ENCODE measurements at places on chromosomes 3 and 15.

GRCh38 chr15:98562331-98562937, 85.9 kb upstream of the IGF1R start:
- no peak for DNase-seq

- DNase-seq: no peak
Measured at GRCh38 chr3:188400494-188401243, 246.7 kb downstream of the LPP start.

DNA sequence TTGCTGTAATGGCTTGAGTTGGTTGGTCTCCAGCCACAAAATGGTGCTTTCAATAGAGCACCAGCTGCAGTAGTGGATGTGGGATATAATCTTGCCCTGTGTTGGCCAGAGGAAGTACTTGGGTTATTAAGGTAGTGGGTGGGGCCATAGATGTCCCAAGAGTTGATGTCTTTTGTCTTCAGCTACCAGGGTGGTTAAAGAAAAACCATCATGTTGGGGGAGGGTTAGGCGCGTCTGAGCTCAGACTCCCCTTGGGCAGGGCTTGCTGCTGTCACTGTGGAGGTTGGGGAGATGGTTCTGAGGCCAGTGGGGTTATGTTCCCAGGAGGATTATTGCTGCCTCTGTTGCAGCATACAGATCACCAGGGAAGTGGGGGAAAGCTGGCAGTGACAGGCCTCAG, 46.9 kb upstream of the GADL1 start:
- no peak for DNase-seq

DNA sequence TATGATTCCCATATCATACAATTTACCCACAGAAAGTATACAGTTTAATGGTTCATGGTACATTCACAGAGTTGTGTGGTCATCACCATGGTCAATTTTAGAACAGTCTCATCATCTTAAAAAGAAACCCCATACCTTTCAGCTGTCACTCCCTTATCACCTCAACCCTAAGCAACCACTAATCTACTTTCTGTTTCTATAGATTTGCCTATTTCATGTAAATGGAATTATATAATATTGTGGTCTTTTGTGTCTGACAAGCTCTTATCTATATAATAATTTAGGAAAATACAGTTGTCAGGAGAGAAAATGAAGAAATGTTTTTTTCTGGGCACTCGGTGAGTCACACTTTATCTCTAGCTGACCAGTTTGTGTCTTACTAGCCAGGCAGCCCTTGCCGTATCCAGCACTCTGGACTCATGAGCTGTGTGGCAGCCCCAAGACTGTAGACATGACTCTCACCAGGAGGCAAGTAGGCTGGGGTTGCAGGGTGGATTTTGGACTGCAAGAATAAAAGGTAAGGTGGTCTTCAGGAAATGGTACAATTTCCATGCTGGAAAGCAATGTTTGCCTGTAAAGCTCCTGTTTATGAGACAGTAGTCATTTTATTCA, 234.6 kb downstream of the THRB start:
- no peak for DNase-seq

DNA sequence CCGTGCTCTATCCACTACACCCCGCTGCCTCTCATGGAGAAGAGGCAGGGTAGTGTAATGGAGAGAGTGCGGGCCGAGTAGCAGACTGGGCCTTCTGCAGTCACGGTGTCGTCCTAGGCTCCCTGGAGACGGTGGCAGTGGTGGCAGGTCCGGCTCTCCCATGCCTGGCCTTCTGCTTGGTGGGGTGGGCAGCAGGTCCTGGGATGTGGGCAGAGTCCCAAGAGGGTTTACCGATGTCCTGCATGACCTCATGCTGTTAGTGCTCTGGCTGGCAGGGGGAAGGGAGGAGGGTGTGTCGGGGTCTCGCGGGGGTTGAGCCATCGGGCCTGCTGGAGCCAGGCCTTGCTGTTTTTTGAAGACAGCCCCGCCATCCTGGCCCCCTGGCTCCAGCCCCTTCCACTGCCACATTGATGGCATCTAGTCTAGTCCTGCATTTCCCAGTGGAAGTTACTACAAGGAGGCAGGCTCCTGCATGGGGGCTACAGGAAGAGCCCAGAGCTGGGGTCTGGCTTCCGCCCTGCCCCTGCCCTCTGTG, 73.6 kb upstream of the SEC13 start:
- no peak for DNase-seq

- no peak for DNase-seq
Measured at GRCh38 chr3:159620873-159621272, 367.8 kb upstream of the IL12A start.

GRCh38 chr15:65392368-65392767, 14.6 kb upstream of the IGDCC3 start:
- no peak for DNase-seq

- no peak for DNase-seq
Measured at GRCh38 chr15:95131131-95131556, 899.8 kb downstream of the MCTP2 start.

GRCh38 chr3:52001443-52001974, 5.8 kb upstream of the RPL29 start:
- peak; percentile 77 for DNase-seq

- DNase-seq: no peak
Measured at GRCh38 chr3:134126153-134126552, 96.4 kb upstream of the SLCO2A1 start.

DNA sequence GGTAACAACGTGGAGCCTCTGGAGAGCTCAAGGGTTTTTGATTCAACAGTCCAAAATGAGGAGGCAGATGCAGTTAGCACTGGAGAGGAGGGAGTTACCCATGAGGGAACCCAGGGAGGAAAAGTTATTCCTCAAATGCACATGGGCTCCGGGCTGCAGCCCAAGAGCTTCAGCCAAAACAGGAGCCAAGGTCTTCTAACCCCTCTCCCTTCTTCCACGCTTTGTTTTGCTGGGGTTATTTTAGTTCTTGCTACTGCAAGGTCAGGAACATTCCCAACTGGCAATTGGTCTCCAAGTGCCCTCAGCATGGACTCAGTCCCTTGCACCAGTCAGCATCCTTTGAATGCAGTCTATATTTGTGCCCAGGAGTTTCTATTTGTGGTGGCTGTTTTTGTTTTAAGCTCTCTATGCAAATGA, 90.0 kb downstream of the TGFBR2 start:
- DNase-seq: no peak

DNA sequence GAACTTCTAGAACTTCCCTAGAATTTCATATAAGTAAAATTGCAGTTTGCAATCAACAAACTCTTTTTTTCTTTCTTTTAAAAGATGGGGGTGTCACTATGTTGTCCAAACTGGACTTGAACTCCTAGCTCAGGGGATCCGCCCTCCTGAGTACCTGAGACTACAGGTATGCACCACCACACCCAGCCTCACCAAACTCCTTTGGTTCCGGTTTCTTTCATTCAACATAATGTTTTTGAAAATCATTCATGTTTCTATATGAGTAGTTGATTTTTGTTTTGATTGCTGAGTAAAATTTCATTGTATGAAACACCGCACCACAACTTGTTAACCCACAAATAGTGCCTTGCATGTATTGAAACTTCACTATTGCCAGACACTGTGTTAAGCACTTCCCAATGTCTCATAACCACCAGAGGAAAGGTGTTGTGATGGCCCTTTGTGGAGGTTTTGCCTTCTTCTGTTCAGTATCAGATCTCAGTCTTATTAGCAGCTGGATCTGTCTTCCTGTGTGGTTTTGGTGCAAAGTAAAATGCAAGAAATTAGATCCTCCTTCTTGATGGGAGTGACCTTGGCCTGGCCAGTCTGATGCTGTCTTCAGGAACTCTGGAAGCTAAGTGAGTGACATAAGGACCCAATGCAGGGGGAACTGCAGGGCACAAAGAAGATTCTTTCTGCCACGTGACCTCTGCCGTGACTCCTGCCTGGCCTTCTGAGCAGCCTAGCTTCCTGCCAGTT, 78.8 kb upstream of the UBE2E1 start:
- DNase-seq: no peak

GRCh38 chr3:38375072-38375471, 28.5 kb downstream of the XYLB start:
- no peak for DNase-seq

DNA sequence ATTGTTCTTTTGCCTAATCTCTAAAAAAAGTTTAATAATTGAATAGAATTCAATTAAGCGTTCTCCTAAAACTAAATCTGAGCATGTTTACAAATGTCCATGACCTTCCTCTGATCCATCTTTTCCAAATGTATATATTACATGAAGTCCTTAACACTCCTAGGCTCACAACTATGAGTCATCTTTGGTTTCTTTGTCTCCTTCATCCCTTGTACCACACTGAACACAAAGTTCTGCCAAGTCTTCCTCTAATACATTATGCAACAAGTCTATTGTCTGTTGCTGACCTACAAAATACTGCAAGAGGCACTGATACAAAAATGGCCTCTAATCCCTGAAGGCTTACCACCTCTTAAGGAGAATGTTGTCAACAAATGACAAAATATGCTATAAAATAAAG, 550.2 kb downstream of the PYDC2 start:
- DNase-seq: no peak

DNA sequence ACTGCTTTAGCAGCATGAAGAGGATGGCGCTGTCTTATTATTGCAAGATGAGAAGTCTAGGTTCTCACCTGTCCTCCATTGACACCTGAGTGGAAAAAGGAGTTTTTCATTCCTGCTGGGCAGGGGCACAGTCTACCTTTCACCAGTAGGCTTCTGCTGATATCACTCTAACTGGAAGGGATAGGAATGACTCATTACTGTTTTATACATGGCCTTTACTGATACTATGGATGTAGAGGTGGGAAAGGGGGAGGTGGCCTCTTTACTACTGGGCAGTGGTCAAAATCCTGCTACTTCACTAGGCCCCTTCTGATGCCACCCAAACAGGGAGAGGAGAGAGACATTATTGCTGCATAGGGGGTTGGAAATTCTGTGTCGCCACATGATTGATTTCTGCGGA, 97.8 kb downstream of the BBX start:
- no peak for DNase-seq

DNA sequence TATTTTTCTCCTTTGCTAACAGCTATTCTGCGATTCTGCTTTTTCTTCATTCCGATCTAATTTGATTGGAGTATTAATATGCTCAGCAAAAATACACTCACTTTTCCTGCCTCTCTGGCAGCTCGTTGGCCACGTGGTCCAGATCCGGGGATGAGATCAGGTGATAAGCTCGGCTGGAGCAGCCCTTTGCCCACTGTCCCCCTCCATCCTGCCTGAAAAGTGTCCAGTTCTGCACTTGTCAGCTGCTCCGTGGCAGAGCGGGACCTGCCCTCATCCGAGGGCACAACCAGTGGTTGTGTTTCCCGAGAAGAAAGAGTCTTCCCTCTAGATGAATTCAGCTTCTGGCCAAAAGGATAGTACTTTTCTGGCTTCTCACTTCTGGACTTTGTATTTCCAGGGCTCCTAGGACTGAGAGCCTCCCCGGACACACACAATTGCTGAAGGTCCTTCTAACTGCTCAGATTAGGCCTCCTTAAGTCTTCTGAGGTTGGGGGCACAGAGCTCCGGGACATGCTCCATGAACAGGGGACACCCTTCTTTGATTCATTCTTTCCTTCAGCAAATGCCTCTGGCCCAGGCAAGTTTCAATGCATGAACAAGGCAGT, 103.9 kb upstream of the ALDH1A3 start:
- DNase-seq: peak; percentile 0

- DNase-seq: no peak
Measured at GRCh38 chr15:63104727-63105126, 16.9 kb upstream of the LACTB start.

DNA sequence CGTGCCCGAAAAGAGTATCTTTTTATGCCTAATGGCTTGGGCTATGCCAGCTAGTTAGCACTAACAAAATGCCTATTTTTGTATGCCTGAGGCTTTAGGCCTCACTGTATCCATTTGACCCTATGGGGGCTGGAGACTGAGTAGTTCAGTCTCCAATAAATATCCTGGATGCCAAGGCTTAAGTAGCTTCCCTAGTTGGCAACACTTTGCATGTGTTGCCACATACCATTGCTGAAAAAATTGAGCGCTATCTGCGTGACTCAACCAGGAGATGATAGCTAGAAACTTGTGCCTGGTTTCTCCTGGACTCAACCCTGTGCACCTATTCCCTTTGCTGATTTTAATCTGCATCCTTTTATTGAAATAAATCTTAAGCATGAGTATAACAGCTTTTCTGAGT, 58.4 kb upstream of the ATP2C1 start:
- no peak for DNase-seq

- no peak for DNase-seq
Measured at GRCh38 chr15:71304681-71305080, 189.4 kb downstream of the THSD4 start.

GRCh38 chr3:130991126-130991525, 35.5 kb downstream of the ASTE1 start:
- no peak for DNase-seq

DNA sequence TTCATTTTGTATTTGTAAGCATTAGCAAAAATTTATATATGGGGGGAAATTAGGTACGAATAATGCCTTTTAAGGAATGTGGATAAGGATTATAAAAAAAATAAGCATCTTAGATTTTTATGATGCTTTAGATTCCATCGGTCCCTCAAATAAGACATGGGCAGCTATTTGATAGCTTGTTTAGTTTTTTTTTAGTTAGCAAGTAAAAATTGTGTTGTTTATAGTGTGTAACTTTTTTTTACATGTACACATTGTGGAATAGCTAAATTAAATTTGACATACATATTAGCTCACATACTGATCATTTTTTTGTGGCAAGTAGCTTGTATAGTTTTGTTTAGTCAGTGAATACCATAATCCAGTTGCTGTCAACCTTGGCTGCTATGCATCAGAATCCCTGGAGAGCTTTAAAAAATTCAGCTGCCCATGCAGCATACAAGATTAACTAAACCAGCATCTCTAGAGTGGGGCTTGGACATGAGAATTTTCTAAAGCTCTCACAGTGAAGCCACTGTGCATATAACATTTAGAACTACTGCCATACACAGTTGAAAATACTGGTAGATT, 53.9 kb downstream of the TMOD3 start:
- DNase-seq: no peak

DNA sequence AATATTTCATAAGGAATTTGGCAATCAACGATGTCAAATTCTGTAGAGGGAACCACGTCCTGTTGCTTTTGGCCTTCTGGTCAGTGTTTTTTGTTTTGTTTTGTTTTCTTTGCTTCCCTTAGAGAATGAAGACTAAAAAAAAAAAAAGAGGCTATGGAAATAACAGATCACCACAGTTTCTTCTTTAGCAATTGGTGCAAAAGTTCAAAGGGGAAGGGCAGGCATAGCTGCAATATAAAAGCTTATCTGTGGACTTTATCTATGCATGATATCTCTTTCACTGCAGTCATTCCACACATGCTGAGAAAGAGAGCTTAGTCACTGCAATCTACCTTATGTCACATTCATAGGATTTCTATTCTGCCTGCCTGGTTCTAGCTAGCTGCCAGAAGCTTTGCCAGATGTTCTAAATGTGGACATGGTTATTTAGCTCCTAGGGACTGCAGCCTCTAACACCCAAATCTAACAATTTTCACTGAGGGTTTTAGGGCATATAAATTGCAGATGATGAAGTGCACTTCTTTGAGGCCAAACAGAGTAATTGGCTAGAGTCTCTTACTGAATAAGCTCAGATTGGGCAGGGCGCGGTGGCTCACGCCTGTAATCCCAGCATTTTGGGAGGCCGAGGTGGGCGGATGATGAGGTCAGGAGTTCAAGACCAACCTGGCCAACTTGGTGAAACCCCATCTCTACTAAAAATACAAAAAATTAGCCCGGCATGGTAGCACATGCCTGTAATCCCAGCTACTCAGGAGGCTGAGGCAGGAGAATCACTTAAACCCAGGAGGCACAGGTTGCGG, 637.2 kb downstream of the NTRK3 start:
- DNase-seq: no peak
